ENCODE measurements at places on chromosomes 5 and 9.

DNA sequence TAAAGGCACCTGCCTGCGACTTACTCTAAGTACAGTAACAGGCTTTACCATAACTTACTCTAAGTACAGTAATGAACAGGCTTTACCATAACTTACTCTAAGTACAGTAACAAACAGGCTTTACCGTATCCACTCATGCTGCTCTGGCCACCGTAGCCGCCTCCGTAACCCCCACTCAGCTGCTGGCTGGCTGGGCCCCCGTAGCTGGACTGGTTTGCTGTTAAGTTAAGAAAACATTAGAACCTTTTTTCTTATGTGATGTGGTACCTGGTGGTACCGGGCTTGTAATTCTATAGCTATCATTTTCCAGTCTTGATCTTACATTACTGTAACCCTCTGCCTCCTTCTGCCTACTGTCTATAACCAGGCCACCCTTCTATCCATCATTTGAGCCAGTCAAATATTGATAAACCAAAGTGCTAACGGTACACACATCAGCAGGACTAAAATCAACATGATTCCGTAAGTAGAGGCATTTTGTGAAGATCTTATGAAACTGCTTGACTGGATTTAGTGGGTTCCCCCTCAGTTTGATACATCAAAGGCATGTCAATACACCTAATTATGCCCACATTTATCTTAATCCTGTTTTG is 7.4 kb downstream of the HNRNPH1 start:
- DNase-seq, result no peak

- peak; percentile 26 for DNase-seq
Observed at GRCh38 chr9:130565792-130566191, 13.6 kb upstream of the FUBP3 start.

DNA sequence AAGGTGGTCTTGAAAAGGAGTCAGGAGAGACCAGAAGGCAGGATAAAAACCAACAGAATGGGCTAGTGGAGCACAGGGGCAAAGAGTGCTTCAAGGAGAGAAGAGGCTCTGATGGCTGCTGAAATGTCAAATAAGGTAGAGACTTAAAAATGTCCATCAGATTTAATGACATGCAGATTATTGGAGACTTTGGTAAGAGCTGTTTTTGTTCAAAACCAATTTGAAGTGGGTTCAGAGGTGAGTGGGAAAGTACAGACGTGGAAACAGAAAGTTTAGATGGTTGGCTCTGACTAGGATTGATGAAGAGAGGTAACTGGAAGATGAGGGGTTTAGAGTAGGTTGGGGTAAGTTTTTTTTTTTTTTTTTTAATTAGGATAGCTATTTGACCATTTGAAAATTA is 14.1 kb downstream of the SLC25A46 start:
- no peak for DNase-seq

GRCh38 chr9:94937214-94937903 is 210.9 kb downstream of the AOPEP start:
- DNase-seq, result peak; percentile 95

DNA sequence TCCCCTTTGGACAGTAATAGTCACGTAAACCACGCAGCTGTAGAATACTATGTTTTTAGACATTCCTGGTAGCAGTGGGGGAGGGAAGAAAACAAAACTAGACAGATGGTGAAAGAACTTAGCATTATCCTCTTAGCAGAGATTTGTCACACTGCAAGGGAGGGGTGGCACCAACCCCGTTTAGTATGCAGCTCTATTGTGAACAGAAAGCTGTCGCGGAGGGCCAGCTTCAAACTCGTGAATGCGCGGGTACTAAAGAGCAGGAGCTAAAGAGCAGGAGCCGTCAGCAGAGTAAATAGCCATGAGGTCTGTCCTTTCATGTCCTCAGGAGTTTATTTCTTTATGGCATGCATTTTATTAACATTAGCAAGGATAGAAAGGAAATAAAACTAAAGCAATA is 141.9 kb upstream of the SLC12A2 start:
- DNase-seq, result no peak

DNA sequence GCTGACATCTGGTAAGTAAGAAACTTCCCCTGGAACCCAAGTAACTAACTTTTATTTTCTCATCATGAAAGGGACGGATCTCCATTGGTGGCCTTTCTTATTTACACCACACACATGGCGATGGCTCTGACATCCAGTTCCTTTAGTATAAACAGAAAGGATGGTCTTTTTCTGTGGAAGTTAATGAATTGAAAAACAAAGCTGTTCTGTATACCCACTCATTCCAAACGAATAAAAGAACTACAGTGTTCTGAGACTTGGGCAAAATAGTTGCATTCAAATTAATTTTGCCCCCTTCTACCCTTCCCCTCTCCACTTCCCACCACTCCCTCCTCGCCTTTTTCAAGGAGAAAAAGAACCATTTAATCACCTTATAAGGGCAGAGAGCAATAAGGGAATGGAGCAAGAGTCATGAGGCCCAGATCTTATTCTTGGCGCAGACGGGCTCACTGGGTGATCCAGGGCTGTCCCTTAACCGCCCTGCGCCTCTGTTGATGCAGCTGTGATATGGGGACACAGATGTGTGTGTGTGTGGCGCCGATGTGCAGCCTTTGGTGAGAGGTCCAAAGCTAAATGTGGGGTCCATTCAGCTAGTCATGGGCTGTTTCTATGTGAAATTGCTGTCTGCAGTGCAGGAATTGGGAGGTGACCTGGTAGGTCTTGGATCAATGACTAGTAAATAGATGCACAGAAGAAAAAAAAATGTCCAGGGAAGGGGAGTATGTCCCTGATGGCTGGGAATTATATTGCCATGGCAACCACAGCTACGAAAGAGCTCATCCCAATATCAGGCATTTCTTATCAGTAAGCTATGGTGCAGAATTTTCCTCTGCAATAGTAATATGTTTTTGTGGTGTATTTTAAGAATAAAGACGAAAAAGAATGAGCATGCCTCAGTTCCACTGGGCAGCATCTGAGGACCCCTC is 141.5 kb upstream of the ERCC6L2 start:
- DNase-seq, result no peak

DNA sequence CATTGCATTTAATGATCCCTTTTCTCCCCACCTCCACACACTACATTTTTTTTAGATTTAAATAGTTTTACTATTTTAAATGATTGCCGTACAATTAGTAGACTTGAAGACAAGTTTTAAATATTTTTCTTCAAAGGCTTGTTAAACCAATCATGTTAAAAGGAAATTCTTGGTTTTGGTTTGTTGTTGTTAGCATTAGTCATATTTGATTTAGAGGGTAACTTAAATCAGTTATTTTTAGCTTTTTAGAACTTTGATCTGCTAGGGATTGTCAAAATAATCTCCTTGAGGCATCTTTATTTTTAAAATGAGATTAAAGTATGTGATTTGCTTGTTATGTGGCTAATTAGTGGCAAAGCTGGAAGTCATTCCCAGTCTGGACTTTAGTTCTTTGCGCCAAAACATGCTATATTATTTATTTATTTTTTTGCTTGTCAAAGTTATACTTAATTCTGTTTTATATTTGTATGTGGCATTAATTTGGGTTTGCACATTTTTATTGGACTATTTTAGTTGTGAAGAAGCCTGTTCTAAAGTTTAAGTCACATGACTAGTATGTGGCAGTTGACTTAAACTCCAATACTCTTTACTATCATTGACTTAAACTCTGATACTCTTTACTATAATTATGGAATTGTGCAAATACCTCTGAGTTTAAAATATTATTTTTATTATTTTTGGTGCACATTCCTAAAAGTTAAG is 14.7 kb downstream of the ITGA1 start:
- no peak for DNase-seq

DNA sequence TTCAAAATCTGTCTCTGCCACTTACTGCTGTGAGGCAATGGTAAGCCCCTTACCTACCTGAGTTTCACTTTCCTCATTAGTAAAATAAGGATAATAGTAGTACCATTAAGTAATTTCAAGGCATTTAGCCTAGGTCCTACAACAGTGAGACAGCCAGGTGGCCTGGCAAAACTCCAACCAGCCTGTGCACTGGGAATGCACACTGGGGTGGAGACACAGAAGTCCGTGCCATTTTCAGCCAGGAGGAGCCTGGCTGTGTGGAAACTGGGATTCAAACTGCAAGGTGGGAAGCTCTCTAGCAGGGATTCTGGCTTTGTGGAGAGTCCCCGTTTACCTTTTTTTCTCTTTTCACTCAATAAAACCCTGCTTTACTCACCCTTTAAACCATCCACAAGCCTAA is 630.4 kb downstream of the PRELID2 start:
- peak; percentile 7 for DNase-seq

DNA sequence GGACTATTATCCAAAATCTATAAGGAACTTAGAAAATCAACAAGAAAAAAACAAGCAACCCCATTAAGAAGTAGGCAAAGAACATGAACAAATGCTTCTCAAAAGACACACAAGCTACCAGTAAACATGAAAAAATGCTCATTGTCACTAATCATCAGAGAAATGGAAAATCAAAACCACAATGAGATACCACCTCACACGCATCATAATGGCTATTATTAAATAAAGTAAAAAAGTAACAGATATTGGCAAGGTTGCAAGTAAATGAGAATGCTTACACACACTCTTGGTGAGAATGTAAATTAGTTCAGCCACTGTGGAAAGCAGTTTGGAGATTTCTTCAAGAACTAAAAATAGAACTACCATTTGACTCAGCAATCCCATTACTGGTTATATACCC is 167.0 kb upstream of the DMRTA1 start:
- DNase-seq, result no peak

GRCh38 chr5:36457511-36458270 is 148.7 kb upstream of the SLC1A3 start:
- DNase-seq, result peak; percentile 75

GRCh38 chr5:150497989-150498317 is 10.0 kb upstream of the NDST1 start:
- DNase-seq, result no peak

- no peak for DNase-seq
Observed at GRCh38 chr5:173954671-173955521, 34.1 kb upstream of the C5orf47 start.

GRCh38 chr9:132531195-132531594 is 51.2 kb upstream of the BARHL1 start:
- DNase-seq, result no peak

GRCh38 chr9:20499013-20499412 is 123.3 kb downstream of the MLLT3 start:
- DNase-seq, result no peak

DNA sequence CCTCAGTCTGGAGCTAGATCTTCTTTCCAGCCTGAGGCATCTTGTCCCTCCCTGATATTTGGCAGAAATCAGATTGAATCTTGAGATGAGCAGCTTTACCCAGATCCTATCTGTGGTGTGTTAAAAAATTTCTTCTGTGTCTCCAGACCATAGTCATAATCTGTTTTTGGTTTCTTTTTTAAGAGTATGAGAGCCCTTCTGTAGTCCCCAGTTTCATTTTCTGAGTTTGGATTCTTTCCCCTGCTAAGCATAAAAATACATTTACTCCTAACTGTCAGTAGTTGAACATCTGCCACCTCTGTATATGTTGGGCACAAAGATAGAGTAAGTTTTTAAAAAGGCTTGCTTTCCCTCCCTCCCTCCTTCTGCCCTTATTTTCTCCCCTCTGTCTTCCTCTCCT is 137.7 kb downstream of the CNTLN start:
- DNase-seq, result no peak

GRCh38 chr5:18314192-18314778 is 680.0 kb downstream of the TAF11L14 start:
- DNase-seq, result peak; percentile 46

- no peak for DNase-seq
Observed at GRCh38 chr5:151667083-151667482, 19.6 kb downstream of the SPARC start.

DNA sequence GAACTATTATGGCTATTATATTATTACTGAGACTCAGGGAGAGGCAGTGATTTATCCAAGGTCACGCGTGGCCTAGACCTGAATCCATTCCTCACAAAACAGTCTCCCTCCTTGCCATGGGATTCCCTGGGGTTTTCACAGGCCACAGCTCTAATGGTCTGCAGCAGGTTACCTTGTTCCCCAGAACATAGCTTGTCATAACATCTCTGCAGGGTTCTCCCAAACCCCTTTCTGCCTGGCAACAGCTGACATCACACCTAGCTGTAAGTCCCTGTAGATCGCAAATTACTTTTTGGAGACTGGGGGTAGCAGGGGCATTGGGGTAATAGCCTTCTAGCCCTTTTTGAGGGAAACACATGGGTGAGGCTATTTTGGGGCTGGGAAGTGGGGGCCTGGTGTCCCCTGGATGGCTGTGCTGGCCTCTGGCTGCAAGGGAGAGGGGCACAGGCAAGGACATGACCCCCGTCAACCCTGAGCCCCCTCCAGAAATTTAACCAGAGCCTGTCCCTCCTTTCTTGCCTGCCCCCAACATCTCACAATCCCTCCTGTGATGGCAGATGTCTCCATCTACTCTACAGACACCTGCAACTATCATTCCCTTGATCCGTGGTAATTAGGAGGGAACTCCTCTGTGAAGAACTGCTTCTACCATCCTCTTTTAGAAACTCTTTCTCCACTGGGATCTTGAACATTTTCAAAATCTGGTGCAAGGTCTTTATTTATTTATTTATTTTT is 1.3 kb downstream of the CD74 start:
- DNase-seq, result peak; percentile 19

DNA sequence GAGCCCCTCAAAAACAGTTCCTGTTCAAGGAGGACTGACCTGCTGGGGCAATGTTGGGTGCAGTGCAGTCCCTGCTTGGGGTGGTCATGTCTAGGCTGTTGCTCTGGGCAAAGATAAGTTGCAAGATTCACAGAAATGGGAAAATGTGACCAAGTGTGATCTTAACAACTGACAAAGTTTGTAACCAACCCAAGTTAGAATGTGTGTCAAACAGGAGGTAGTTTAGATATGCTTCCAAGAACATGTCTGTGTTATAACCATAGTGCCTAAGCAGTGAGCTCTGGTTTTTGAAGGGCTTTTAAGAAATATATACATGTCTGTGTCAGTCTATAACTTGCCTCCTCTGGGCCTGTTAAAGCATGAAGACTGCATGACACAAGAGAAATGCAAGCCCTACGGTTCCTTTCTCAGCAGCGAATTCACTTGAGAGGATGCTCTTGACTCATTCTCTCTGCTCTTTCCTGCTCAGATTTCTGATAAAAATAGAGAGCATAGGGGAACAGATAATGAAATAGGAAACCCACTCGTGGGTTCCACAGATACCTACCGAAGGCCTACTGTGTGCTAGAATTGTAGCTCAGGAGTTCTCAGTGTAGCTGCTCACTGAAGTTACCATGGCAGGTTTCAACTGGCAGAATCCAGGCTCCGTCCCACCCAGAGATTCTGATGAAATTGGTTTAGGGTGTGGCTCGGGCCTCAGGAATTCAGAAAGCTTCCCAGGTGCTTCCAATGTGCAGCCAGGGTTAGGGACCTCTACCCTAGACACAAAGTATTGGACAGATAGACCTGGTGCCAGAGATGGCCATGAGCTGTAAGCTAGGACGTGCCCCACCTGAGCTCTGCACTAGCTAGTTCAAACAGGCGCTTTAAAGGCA is 52.4 kb downstream of the ARHGEF37 start:
- peak; percentile 21 for DNase-seq

Measured in fibroblast of pulmonary artery (primary cell).